ENCODE measurements at places on chromosomes 2 and 18.

DNA sequence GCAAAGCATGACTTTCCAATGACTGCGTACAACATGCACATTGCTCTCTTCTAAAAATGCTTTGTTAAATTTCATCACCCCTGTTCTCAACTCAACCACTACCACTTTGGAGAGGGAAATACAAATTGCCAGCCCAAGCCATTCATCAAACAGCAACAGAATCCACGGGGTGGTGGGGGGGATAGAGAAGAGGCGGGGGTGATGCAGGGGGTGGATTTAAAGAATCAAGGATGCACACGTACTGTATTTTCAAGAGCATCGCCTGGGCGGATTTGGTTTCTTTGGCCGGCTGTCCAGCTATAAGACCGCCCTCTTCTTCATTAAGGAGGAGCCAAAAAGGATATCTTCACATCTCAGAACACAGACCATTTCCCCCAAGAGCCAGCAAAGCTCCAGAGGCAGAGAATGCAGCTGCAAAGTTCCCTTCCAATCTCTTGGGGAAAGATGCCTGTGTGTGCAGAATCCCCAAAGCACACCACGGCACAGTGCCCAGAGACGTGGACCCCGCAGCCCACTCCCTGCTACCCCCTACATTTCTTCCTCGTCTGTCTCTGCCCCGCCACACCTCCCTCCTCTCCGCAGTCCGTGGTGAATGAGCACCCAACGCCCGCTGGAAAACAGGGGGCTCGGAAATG lies 977 bp downstream of the SLC8A1 start:
- DNase-seq, result no peak

GRCh38 chr18:13309748-13310670 lies 91.4 kb downstream of the LDLRAD4 start:
- DNase-seq, result no peak

- no peak for DNase-seq
Observed at GRCh38 chr2:171531291-171531690, 9.0 kb downstream of the CYBRD1 start.

GRCh38 chr2:106972782-106973181 lies 86.8 kb upstream of the ST6GAL2 start:
- DNase-seq, result no peak

DNA sequence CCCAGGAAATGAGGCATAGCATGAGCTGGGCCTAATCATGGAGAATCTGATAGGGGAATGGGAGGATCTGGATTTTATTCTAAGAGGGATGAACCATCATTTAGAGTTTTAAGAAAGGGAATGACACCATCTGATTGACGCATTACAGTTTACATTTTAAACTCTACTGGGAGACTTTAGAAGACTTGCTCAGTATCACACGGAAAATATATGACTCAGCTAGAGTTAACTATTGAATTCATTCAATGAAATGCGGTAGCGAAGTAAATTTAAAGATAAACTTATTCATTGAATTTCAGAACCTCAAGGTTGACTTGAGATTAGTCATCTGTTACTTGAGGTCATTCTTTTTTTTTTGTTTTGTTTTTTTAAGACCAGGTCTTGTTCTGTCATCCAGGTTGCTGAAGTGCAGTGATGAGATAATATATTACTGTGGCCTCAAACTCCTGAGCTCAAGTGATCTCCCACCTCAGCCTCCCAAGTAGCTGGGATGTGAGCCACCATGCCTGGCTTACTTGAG lies 25.0 kb downstream of the MC4R start:
- no peak for DNase-seq

GRCh38 chr18:42561521-42561920 lies 554.0 kb downstream of the RIT2 start:
- no peak for DNase-seq

GRCh38 chr2:36805635-36806224 lies 109.2 kb downstream of the VIT start:
- DNase-seq, result no peak

DNA sequence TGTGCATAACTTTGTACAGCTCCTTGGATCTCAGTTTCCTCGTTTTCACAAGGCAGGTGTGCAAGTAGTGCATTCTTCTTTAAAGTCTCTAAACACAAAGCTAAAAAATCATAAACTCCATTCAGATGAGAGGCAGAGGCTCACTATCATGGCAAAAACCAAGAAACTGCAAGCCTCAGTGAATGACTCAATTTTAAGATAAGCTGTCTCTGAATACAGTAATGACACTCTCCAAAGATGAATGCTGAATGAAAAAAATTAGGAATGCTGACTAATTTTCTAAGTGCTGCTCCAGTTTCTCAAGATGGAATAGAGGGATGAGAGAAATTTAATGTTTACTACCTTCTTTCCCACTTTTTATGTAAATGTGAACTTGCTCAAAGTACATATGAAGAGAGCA lies 17.2 kb downstream of the B4GALT6 start:
- DNase-seq, result no peak

DNA sequence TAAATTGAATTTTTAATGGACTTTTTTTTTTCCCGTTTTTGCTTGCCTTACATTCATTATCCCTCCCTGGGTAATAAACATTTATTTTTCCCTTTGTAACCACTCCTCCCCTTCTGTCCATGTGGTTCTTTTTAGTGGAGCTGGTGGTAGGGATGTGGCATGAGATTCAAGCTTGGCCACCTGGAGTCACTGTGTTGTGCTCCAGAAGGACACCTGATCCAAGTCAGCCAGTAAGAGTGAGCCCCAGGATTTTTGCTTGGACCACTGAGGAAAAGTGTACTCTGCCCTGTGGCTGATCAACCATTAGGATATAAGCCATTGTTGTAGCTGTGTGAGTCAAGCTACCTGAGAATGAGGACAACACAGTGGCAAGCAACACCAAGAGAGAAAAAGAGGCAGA lies 11.1 kb upstream of the ACTR3 start:
- no peak for DNase-seq

DNA sequence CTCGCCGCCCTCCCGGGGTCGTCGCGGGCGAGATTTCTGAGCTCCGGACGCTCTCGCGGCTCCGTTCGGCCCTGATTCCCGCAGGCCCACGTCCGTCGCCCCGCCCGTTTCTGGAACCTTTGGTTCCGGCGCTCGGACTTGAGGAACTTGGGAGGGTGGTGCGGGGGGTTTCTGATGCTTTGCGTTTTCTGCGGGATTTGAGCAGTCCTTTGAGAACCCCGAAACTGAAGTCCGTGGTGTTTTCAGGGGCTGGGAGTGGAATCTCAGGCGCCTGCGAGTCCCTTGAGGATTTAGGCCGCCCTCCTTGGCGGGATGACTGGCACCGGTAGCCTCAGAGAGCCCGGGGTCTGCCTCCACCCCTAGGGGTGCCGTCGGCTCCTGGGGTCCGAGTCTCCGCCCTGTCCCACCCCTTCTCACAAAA lies 336 bp downstream of the THNSL2 start:
- DNase-seq, result no peak

DNA sequence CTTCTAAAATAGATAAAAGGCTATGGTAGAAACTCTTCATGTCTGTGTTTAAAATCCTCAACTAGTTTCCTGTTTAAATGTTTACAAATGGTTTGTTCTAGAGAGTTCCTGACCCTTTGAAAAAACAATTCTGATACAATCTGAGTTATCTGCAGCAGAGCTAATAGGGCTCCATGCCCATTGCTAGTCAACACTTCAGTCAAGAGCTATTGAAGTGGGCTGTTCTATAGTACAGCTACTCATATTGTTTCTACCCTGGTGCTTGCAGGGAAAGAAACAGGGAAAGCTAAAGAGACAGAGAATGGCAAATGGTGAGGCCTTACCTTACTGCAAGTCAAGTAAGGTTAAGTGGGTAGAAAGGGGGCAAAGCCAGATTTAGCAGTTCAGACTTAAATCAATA lies 112.3 kb upstream of the CAVIN2 start:
- DNase-seq, result no peak

- DNase-seq, result no peak
Observed at GRCh38 chr2:240126731-240127130, 9.4 kb downstream of the COPS9 start.

- DNase-seq, result no peak
Observed at GRCh38 chr18:50127516-50128210, 67.3 kb downstream of the MYO5B start.

GRCh38 chr2:227774011-227774624 lies 28.4 kb downstream of the SCYGR8 start:
- no peak for DNase-seq

GRCh38 chr2:48287976-48288375 lies 242.0 kb upstream of the STON1 start:
- no peak for DNase-seq

- DNase-seq, result no peak
Observed at GRCh38 chr2:205025580-205026240, 480.4 kb downstream of the PARD3B start.

DNA sequence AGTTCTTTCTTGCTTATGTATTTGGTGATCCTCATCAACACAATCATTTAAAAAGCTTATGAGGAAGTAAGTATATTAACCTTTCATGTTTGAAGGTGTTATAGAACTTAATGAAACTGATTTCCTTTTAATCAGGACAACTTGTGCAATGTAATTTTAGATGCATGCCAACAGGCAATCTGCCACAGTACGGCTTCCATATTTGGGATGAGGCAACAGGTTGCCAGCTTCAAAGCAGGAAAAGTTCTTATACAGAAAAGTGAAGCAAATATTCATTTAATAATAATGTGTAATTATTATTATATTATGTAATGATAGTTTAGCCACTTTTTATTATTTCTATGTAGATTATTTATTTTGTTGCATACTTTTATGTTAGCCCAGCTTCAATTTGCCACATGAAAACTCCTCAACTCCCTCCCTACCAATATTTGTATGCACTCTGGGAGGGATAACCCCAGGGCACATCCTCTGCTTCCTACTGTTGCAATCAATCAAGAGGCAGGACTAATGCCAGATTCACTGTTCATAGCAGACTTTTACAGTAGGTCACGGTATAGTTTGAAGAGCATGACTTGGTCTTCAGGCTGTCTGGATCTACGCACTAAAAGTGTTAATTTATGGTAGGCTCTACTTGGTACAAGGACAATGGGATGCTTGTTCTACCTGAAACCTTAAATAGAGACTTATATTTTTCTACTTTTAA lies 277.2 kb downstream of the AGPS start:
- DNase-seq, result no peak
